ENCODE measurements at places on chromosomes 6 and 20.
A peak's percentile ranks its signal among the peaks of the same experiment; 100 is the strongest.

DNA sequence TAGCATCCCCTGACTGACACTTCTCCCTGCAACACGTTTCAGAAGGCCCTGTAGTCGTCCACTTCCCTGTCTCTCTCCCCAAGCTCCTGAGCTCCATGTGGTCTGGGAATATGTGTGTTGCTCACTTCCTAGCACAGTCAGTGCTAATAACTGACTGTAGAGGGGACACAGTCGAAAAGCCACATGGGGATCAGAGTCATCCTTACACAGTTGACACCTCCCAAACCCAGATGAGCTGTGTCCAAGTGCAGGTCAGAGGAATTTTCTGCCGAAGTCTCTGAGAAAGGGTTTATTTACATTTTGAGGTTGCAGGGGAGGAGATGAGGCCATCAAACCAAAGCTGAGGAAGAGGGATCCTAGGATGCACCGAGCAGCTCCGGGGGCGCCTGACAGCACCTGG, 3.5 kb upstream of the ADAM33 start:
- peak; percentile 13 for DNase-seq

- DNase-seq = peak; percentile 8
Measured at GRCh38 chr20:39812116-39812515, 850.0 kb downstream of the DHX35 start.

DNA sequence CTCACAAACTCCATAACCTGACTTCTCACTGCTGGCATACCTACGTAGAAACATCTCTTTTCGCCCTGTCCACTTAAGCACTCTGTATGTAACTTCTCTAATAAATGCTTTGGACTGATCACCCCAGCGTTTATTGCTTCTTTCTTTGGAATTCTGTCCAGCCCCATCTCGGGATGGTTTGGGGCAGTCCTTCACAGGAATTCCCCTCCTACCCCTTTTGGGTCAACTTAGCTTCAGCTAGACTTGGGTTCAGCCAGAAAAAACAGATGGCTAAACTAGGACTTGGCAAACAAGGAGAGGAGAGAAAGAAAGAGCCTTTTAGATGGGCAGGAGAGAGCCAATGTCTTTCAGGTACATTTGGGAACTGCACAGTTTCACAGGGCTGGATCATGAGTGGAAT, 3.9 kb upstream of the LTV1 start:
- DNase-seq = no peak

DNA sequence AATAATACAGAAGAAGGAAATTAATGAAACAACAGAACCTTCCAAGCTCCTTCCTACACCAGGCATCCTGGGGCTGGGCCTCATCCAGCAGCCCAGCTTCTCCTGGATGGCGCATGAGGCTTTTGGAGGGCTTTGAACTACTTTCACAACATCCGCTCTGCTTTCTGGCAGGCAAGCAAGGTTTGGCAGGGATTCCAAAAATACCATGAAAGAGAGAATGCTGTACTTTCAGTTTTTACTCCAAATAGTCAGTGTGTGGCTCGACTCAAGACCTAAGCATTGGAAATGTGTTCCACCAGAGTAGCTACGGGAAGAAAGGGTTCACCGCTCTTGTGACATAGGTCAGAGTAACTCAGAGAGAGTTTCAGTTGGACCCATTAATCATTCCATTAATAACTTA, 125.4 kb downstream of the OPRM1 start:
- peak; percentile 98 for DNase-seq

- peak; percentile 85 for DNase-seq
Measured at GRCh38 chr6:118934461-118935330, at the start of gene MCM9. MCM9 (minus strand) TSS chr6:118935159; CDS start chr6:118931723, 3,436 bp downstream.

- peak; percentile 76 for DNase-seq
Measured at GRCh38 chr6:39688494-39688893, 36.7 kb downstream of the KIF6 start.

GRCh38 chr20:8527998-8528723, 396.1 kb downstream of the PLCB1 start:
- DNase-seq = peak; percentile 88
